Islet precursor cell (in vitro differentiated cells): ENCODE measurements at places on chromosomes 16 and 17.
A peak's percentile ranks its signal among the peaks of the same experiment; 100 is the strongest.

DNA sequence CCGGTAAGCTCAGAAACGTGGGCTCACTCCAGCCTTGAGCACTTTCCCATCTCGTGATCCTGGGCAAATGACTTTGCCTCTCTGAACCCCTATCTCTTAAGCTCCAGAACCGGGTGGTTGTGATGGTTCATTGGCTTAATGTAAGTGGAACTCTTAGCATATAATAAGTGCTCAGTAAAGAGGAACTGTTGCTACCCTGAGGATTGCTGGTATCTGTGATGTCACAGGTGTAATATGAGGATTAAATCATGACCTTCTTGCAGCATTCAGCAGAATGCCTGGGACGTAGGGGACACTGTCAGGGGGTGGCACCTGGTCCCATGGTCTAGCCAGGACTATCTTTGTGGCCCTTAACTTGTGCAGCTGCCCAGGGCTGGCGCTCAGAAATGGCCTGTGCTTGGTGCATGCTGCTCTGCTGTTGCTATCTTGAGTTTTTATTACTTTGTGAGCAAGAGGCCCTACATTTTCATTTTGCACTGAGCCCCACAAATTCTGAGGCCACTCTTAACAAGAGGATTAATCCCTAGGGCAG is 68.8 kb downstream of the SREBF1 start:
- no peak for DNase-seq

- no peak for DNase-seq
Observed at GRCh38 chr16:22372882-22373661, 1.3 kb downstream of the CDR2 start.

DNA sequence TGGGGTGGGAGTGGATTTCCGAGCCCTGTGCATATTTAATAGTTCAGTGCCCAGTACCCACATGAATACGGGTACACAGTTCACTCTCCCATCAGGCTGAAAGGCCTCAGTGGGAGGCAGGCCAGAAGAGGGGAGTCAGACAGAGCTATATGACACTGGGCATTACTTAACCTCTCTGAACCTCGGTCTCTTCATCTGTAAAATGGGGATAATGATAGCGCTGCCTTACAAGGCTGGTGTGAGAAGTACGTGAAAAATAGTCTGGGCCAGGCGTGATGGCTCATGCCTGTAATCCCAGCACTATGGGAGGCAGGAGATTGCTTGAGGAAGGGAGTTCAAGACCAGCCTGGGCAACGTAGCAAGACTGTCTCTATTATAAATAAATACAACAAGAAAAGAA is 3.6 kb downstream of the GPRC5B start:
- DNase-seq, result no peak

GRCh38 chr17:69879576-69879975 is 195.4 kb upstream of the KCNJ16 start:
- DNase-seq, result no peak

GRCh38 chr17:33942414-33942813 is 312.7 kb upstream of the CCL2 start:
- DNase-seq, result no peak

DNA sequence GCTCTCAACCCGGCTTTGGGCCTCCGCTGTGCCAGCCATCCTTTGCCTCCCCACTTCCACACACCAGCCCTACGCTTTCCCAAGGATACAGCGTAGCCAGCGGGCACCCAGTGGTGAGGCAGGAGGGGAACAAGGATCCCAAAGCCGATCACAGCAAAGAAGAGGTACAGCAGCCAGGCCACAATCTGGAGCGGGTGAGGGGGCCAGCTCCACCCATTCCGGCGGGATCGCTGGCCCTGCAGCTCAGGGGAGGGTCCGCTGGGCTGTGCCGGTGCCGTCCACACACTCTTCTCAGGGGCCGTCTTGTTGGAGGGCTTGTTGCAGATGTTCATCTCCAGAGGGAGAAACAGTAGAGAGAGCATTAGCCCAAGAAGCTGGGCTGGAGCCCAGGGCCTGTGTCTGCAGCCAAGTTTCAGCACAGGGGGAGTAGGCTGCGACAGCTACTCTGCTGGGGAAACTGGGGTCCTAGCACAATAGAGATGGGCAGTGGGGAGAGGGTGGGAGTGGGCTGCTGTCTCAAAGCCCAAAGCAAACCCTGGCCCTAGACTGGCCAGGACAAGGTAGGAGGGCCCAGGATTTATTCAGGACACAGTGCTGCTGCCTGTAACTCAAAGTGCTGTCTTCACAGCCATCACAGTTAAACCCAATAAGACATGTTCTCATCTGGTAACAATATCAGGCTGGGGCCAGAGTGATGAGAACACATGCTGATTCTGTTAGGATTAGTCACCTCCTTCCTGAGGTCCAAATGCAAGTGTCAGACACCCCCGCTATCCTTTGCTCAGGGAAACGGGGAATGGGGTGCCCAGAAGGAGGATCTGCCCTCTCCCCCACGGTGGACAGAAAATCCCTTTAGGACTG is 9.9 kb downstream of the ZDHHC1 start:
- DNase-seq, result no peak

GRCh38 chr16:85750146-85750826 is 610 bp downstream of the C16orf74 start:
- no peak for DNase-seq

- DNase-seq, result peak; percentile 90
Observed at GRCh38 chr16:55500530-55501011, 8.3 kb upstream of the LPCAT2 start.

- DNase-seq, result no peak
Observed at GRCh38 chr16:81510016-81510415, 65.4 kb downstream of the CMIP start.

GRCh38 chr17:6075050-6075449 is 4.9 kb downstream of the WSCD1 start:
- DNase-seq, result no peak

GRCh38 chr16:81314603-81315270 is at the start of gene GAN:
GAN (plus strand) TSS chr16:81314962; CDS start chr16:81315114, 152 bp downstream.
- DNase-seq, result peak; percentile 99

DNA sequence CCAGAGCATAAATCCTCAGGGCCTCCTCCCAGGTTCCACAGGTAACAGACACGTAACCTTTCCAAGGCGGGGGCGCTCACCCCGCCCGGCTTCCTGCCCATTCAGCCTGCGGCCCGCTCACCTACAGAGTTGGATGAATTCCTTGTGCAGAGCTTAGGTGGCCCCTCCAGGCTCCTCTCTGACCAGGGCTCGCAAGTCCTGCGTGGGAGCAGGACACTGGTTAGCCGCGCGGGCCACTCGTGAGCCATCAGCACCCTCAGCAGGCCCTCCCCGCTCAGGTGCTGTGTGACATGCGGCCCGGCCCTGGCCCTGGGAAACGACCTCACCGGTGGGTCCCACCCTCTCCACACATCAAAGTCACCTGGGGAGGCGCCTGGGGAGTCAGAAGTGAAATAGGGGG is 528 bp downstream of the TERB1 start:
- DNase-seq, result no peak

DNA sequence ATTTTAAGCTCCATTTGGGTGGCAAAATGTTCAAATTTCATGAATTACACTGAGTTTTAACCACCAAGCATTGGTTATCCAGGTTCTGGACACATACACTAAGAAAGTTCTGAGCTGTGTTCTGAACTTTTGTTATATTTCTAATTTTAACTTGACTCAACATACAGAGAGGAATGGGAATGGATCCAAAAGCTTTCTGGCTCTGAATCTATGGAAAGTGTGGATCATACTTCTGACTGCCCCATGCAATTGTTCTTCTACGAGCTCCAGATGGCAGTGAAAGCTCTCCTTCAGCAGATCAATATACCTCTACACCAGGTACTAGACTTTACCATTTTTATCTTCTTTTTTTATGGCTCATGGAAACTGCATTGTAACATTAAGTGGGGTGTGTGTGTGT is 113.0 kb upstream of the NOG start:
- DNase-seq, result no peak

DNA sequence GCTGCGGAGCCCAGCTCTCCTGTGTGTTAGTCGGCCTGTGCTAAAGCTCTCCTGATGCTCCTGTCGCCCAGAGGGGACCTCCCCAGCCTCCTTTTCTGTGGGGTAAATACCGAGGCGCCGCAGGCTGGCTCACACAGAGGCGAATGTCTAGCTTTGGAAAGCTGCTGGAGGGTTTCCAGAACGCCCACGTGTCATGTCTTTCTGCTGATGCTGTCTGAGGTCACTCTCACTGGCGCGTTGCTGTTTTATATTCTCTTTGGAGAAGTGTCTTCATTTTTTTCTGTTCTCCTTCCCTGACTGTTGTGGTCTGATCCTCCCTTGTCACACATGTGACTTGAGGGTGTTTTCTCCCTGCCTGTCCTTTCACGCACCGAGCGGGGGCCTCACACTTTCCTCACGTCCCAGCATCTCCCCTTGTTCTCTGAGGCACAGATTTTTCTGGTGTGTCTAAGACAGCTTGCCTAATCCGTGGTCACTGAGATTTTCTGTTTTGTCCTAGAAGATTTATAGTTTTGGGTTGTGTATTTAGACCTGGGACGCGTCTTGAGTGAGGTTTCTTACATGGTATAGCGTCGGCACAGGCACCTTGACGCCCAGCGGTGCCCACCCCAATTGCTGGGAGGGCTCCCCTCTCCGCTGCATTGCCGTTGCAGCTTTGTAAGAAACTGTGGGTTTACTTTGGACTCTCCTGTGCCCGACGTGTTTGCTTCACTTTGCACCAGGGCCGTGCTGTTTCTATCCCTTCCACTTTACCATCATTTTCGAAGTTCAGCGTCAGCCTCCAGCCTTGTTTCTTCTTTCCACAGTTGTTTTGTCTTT is 92.1 kb upstream of the ZNF750 start:
- no peak for DNase-seq

- peak; percentile 91 for DNase-seq
Observed at GRCh38 chr17:36148559-36149295, 27.7 kb downstream of the TBC1D3B start.

- peak; percentile 83 for DNase-seq
Observed at GRCh38 chr17:34527908-34528470, 51.4 kb upstream of the TMEM132E start.

DNA sequence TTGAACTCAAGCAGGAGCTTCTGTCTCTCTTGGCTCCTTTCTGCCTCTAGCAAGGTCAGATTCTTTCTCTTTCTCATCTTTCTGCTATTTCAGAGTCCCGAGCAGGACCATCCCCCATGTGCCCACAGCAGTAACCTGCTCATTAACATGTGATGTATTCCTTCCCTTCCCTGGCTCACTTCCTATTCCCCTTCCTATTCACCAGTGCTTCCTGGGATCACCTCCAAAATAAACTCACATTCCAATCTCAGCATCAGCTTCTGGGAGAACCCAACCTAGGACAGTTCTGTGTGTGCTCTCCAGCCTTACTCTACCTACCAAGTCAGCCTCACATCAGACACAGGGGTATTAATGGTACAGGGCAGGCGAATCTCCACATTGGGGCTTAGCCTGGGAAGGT is 546.4 kb upstream of the SALL1 start:
- DNase-seq, result no peak

DNA sequence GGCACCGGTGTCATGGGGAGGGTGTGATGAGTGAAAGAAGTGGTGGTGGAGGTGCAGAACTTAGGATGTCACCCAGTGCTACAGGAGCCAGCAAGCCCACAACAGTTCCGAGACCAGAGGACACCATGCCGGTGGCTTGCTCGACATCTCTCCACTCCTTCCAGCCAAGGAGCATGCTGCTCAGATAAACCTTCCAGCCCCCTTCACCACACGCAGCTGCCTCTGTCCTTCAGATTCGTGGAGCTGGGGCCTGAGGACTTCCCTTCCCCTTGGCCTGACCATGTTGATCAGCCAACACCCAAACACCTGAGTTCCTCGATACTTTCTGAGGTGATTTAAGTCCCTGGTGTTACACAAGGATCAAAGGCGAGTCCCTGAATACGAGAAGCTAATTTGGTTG is 188.8 kb upstream of the FOXF1 start:
- DNase-seq, result no peak

DNA sequence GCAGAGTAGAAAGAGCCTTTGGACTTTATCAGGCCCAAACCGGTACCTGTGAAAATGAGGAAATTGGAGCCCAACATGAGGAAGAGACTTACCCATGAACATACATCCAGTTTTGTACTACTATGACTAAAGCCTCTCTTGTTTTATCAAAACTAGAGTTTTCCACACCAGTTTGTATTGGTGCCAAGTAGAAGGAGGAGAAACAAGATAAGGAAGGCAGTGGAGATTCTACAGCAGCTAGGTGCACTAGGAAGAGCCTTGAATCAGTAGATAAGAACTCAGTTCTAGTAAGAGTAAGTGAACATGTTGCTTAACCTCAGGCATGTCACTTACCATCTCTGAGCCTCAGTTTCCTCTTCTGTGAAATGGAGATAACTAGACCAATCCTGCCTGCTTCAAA is 13.7 kb upstream of the TMEM132E start:
- DNase-seq, result no peak

- peak; percentile 76 for DNase-seq
Observed at GRCh38 chr17:39114723-39115122, 36.7 kb downstream of the PLXDC1 start.

DNA sequence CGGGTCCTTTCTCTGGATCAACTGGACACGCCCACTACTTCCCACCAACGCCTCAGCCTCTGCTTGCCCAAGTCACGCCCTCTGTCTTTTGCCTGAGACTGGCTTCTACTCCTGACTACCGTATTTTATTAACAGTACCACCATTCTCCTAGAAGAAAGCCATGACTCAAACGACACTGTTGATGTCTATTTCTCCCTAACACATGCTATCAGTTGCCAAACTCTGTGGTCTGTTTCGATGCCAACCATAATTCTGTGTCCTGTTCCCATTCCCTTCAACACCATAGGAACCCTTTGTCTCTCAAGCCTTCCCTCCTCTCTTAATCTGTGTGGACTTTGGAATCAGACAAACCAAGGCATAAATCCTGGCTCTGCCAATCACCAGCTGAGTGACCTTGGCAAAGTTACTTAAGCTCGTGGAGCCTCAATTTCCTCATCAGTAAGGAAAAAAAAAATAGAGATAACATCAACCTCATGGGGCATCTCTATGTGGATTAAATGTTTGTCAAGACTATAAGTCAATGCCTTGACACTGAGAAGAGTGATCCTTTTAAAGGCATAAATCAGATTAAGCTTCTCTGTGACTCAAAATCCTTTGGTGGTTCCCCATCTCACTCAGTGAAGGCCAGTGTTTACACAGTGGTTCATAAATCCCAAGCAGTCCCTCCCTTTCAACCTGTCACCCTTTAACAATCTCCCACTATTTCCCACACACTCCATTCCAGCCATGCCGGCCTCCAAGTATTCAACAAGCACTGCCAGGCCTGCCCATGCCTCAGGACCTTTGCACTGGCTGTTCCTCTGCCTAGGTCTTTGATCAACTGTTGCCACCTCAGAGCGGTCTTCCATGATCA is 45.6 kb downstream of the ERN1 start:
- no peak for DNase-seq

- no peak for DNase-seq
Observed at GRCh38 chr17:79912552-79913330, 73.5 kb upstream of the CBX4 start.

DNA sequence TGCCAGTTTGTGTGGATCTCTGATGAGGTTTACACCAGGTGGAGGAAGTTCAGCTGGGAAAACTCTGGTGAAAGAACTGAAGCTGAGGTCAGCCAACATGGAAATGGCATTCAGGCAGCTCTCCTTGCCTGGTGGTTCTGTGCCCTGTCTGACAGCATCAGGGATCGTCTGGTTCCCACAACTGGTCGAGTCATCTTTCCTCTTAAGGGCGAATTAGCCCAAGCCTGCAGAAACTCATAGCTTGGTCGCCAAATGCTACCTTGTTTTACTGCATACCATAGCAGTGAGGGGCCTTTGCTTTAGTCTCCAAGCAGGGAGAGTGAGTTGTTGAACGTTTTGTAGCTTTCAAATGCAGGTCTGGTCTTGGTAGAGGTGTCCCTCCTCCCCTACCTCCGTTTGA is 7.2 kb downstream of the PLCG2 start:
- DNase-seq, result peak; percentile 95
